Activated CD8-positive, alpha-beta T cell treated with anti-CD3 and anti-CD28 coated beads for 36 hours (primary cell): ENCODE measurements at places on chromosomes 11 and 22. TPM values are rescaled to one million over a fixed set of nuclear protein-coding genes. Genes with fewer than 3 reads are reported as not detected.

LRRC10B gene
- total RNA-seq = not detected

MS4A4E gene
- total RNA-seq = not detected

NFAM1 gene
- total RNA-seq = 0.16 TPM

GAS2 gene
- total RNA-seq = 2.6 TPM

GGT1 gene
- total RNA-seq = 17.8 TPM

C22orf31 gene
- not detected for total RNA-seq

EXPH5 gene
- 2.9 TPM for total RNA-seq

PHF21B gene
- total RNA-seq = 0.92 TPM

SAA4 gene
- total RNA-seq = not detected
